ENCODE measurements at places on chromosomes 5 and 9.

- DNase-seq: no peak
These were observed 295.9 kb downstream of the NFIB start for GRCh38 chr9:14018081-14018480.

DNA sequence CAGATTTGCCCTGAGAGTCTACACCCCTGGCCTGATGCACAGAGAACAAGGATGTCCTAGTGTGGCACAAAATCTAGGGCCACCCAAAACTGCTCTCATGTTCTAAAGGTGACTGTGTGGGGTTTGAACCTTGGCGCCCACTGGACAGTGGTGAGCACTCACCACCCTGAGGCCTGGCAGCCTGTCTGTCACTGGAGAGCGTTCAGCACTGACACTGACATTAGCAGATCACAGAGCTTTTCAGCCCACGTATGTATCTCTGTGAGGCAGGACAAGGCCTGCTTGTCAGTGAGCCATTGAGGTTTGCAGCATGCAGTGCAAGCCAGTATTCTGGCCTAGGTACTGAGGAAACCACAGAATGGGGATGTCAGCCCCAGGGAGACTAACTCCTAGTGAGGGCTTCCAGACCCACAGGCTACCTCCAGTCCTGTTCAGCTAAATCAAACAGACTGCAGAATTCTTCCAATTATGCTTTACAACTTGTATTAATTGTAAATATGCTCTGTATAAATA, 38.9 kb upstream of the SLC2A8 start:
- no peak for DNase-seq

GRCh38 chr9:113464286-113464660, 746 bp downstream of the RGS3 start:
- no peak for DNase-seq

GRCh38 chr5:119315516-119315949, 40.3 kb upstream of the TNFAIP8 start:
- peak; percentile 77 for DNase-seq
